NCI-H2081 (cell line): ENCODE measurements at places on chromosomes 6 and 20.

DNA sequence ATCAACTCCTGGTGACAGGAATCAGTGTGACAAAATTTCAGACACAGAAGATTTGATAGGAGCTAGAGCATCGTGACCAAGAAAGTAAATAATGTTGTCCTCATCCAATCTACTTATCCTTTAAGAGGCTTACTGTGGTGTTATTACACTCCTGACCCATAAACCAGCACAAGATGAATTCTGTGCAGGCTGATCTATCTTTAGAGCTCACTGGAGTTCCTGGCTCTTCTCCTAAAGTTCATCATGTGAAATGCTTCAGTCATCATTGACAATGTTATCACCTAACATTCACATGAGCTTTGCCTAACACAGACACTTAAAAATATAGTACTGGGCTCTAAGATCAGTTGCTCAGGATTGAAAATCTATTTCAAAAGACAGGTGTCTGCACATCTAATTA, 271.0 kb upstream of the HSF2 start:
- no peak for DNase-seq

DNA sequence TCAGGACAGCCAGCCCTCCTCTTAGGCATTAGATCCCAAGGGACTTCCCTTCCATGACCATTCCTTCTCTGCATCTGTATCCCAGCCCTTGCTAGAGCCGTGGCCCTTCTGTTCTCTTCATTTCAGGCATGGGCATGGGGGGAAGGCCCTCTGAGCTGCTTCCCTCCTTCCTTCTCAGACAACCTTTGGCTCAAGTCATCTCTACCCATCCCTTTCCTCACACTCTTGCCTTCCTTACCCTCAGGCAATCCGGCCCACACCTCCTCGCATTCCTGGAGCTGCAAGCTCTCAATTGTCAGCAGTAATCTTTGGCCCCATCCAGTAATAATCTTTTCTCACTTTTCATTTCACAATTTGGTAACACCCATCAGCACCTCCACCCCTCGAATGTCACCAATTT, 426.9 kb upstream of the JARID2 start:
- no peak for DNase-seq

DNA sequence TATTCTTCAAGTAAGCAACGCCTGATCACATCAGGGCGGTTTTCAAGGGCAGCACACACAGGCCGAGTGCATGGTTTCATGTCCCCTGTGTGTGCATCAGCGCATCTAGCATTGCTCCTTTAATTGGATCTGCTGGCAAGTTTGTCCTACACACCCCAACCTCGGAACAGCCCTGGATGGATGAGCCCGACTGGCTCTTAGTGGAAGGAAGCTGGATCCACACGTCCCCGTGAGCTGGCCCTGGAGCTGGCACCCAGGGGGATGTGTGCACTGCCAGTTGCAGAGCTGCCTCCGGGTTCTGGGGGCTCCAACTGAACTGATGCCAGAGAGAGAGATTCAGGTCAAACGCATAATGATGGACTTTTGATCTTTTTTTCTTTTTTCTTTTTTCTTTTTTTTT, 39.2 kb upstream of the QKI start:
- DNase-seq = no peak

DNA sequence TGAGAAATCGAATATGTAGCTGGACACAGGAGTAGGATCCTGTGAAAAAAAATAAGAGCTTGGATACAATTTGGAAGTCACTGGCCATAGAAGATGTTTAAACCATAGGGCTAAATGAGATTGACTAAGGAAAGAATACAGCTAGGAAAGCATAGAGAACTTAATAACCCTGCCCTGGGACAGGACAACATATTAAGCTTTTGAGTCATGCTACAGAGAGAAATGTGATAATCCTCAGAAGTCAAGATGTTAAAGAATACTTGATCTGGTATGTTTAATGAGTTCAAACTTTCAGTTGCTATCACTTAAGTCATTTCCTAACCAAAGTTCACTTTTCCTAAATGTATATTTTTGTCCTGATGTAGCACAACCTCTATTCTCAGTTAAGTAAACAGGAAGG, 154.6 kb upstream of the TSHZ2 start:
- DNase-seq = no peak

DNA sequence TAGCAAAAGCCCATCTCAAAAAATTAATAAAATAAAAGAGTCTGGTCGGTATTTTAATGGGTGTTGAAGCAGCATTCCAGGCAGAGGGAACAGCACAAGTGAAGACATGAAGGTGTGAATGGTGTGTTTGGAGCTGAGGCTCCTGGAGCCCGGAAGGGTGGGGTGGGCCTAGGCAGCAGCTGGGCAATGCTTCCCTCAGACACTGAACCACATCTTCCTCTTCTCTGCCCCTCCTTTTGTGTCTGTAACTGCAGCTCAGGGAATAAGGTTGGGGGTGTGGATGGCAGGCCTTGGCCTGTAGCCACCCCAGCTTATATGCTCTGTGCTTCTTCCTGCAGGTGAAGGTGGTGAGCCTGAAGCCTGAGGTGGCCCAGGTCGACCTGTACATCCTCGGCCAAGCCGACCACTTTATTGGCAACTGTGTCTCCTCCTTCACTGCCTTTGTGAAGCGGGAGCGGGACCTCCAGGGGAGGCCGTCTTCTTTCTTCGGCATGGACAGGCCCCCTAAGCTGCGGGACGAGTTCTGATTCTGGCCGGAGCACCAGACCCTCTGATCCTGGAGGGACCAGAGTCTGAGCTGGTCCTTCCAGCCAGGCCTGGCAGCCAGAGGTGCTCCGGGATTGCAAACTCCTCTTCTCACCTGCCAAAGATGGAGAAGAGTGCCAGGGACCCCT, 26.6 kb downstream of the POFUT1 start:
- DNase-seq = no peak

DNA sequence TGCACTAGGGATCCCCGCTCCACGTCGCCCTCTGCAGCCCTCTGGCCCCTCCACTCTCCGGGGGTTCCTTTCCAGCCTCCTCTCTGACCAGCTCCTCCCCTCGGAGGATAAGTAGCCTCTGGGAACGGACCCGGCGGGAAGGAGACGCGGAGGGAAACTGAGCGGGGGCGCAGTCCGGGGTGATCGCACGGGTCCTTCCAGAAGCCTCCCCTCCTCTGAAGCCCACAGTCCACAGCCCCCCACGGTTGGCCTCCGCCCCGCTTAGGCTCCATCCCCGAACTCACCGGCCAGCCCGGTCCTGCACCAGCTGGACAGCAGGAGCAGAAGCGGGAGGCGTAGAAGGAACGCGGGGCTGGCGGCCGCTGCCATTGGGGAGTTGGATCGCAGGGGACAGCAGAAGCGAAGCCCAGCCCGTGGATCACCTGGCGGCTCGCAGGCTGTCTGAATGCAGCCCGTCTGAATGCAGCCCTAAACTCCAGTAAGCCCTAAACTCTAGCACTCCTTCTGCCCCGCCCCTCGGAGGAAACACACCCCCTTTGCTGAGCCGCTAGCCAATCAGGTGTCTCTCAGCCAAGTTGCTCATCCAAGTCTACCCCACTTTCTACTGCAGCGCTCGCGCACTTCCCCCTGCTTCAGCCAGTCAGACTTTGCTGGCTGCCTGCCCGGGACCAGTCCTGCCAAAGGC, at the start of gene RAET1G:
TSS of gene RAET1G (minus strand) at position 480 of the 685 bp plus-strand sequence. CDS start at position 369, 111 bp downstream.
- peak; percentile 48 for DNase-seq

DNA sequence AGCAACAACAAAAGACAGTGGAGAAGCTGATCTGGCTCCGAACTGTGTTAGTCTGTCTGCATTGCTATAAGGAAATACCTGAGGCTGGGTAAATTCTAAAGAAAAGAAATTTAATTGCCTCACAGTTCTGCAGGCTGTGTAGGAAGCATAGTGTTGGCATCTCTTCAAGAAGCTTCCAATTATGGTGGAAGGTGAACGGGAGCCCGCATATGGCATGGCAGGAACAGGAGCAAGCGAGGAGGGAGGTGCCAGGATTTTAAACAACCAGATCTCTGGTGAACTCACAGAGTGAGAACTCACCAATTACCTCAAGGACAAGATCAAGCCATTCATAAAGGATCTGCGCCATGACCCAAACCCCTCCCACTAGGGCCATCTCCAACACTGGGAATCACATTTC, 293.5 kb downstream of the SMOC2 start:
- DNase-seq = no peak

DNA sequence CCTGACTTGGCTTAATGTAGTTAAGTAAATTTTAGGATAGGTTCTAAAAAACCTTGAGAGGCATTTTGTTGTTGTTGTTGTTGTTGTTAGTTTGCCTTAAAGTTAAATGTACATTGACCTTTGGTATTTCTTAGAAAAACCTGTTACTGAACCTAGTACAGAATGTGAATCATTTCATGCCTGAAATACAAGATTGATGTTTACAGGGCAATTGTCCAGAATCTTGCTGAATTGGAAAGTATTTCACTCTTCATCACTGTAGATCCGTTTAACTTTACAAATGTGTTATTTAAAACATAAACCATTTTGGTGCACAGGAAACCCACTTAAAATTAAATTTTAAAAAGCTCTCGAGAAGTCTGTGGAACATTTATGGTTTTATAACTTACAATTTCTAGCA, 75.0 kb downstream of the CEP57L1 start:
- no peak for DNase-seq

- no peak for DNase-seq
Measured at GRCh38 chr6:51613558-51613957, 473.9 kb downstream of the PKHD1 start.

DNA sequence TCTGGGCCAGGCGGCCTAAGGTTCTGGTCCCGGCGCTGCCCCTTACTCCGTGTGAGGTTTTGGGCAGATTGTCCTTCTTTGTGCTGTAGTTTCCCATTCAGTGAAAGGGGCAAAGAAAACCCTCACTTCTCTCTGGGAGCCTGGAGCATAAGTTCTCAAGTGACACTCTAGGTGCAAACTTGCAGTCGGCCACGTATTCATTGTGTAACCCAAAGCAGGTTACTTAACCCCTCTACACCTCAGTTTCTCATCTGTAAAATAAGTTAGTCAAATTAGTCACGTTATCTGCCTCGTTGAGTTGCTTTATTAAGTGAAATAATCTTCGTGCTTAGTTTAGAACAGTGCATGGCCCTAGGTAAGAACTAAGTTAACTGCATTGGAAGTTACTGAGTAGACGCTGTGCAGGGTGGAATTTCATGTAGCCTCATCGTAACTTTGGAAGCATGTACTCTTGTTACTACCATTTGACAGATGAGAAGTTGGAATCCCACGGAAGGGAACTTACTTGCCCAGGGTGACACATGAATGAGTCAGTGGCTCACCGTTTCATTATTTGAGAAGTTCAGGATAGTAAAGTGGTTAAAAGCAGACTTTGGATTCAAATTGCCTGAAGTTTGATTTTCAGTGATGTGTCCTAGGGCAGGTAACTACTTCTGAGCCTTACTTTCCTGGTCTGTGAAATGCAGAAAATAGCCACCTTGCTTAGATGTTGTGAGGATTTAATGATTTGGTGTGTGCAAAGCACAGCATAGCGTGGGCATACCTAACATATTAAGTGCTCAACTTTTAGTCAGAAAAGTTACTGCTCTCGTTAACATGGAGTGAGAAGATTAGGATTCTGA, 556 bp upstream of the MROH8 start:
- DNase-seq = no peak

DNA sequence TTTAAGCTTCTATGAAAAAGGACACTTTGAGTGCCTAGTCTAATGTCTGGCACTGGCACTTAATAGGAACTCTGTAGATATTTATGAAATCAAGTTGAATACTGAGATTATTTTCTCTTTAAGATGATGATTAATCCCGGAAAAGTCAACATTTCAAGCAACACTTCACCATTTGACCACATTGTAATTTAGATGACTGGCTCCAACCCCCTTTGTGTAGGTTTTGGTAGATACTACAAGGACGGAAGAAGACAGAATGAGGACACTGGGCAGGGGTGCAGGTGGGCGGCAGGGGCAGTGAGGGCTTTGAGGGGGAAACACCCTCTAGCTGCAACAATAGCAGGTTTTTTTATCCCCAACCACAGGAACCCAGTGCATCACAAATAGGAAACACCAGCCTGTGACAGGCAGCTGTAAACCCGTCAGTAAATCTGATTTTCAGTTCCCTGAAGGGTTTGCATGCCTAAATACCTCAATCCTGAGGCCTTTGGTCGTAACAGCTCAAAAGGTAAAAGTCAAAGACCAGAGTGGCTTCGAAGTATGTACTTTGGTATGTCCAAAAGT, 4.6 kb downstream of the DTNBP1 start:
- DNase-seq = no peak

- no peak for DNase-seq
Measured at GRCh38 chr6:6522709-6523108, 65.8 kb upstream of the LY86 start.

DNA sequence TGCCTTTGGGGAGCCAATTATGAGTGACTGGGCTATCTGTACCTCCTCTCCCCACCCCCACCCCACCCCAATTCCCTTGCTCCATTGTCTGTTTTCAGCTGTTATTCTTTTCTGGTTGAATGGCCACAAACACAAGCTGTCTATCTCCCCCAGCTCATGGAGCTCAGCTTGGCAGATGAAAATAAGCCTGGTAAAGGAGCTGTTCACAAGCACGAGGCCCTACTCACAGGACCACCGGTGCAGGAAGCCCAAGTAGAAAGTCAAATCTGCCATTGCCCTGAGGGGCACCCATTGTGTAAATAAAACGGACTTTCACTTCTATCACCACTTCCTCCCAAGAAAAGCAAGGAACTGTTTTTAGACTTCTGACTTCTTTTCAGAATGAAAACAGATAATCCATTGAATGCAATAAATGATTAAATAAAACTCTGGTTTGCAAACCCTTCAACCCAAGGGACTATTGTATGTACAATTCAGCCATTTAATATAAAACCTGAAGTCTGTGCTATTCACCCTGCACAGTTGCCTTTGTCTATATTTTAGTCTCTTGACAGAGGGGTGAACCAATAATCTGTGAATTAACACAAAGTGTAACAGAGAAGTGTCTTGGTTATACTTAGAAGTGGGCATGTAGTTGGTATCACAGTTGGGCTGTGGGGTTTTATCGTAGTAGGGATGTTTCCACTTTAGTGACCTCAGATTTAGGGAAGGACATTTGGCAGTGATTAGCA, 27.7 kb downstream of the RIPOR2 start:
- DNase-seq = no peak

- no peak for DNase-seq
Measured at GRCh38 chr6:43990627-43991619, 136.3 kb downstream of the MRPL14 start.

DNA sequence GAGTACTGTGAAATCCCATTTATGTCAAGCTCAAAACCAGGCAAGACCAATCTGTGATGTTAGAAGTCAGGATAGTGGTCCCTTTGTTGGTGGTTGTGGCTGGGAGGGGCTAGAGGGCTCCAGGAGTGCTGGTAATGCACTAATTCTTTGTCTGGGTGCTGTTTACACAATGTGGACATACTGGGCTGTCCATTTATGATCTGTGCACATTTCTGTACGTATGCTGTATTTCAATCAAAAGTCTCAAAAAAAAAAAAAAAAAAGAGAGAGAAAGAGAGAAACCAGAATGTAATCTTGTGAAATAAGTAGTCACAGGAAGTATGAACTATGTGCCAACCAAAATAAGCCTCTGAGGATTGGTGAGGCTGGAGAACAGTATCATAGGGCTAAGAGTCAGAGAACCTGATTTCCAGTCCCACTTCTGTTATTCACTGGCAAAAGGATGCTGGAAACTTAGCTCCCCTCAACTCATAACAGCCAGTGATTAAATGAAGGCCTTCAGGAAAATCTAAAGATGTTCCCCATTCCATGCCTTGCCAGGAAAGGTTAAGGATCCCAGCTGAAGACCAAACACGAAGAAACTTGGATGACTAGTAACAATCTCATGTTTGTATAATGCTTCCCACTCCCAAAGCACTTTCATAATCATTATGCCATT, 19.6 kb upstream of the TRAM2 start:
- no peak for DNase-seq
